ENCODE measurements at places on chromosomes 11 and 22. TPM values are rescaled to one million over a fixed set of nuclear protein-coding genes. Genes with fewer than 3 reads are reported as not detected.

- no peak for DNase-seq
These were observed 6.9 kb downstream of the TRIM6 start for GRCh38 chr11:5603326-5603725.

GRCh38 chr11:80031014-80031600 lies 590.3 kb upstream of the TENM4 start:
- no peak for DNase-seq

GRCh38 chr11:64767344-64768299 lies 7.8 kb upstream of the PYGM start:
- peak; percentile 73 for DNase-seq

OR6X1 gene
- not detected for total RNA-seq

GRCh38 chr11:86738568-86738967 lies 61.8 kb upstream of the PRSS23 start:
- no peak for DNase-seq

DNA sequence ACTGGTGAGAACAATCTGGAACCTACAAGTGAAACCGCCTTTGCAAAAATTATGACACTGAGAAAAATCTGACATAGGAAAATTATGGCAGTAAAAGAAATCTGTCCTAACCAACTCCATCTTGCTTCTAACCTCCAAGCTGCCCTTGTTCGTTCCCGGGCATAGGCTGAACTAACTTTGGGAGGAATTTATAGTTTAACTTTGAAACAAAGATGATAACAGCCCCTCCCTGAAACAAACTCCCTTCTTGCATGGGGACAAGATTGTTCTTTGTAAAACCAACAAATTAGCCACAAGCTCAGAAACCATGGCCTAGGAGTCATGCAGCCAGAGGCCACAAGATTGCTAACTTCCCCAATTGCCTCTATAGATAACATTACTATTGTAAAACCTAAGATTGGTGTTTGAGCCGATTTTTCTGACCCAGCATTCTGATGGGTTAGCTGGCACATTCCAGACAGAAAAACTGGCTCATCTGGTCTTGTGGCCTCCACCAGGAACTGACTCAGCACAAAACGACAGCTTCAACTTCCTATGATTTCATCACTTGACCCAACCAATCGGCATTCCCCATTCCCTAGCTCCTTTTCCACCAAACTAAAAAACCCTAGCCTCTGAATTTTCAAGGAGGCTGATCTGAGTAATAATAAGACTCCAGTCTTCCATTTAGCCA lies 3.6 kb upstream of the CCDC81 start:
- peak; percentile 79 for DNase-seq

FERMT3 gene
- total RNA-seq, result 0.51 TPM

OR51I1 gene
- not detected for total RNA-seq

- DNase-seq, result peak; percentile 46
These were observed 18.3 kb upstream of the SHISAL1 start for GRCh38 chr22:44330744-44331660.

ASRGL1 gene
- 0.43 TPM for total RNA-seq

DNA sequence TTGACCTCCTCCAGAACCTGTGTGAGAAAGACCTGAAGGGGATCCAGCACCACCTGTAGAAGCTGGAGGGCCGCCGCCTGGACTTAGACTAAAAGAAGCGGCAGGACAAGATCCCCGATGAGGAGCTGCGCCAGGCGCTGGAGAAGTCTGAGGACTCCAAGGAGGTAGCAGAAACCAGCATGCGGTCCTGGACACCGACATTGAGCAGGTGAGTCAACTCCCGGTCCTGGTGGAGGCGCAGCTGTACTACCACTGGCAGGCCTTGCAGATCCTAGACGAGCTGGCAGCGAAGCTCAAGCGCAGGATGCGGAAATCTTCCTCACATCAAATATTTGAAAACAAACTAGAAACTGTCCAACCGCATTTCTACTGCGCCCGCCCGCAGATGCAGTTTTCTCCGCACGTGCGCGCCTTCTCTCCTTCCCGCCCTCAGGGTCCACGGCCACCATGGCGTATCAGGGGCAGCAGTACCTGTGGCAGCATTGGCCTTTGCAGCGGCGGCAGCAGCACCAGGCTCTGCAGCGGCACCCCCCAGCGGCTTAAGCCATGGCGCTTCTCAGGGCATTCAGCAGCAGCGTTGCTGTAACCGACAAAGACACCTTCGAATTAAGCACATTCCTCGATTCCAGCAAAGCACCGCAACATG lies 10.2 kb downstream of the CLDN25 start:
- no peak for DNase-seq

SCGB2A2 gene
- not detected for total RNA-seq

DNA sequence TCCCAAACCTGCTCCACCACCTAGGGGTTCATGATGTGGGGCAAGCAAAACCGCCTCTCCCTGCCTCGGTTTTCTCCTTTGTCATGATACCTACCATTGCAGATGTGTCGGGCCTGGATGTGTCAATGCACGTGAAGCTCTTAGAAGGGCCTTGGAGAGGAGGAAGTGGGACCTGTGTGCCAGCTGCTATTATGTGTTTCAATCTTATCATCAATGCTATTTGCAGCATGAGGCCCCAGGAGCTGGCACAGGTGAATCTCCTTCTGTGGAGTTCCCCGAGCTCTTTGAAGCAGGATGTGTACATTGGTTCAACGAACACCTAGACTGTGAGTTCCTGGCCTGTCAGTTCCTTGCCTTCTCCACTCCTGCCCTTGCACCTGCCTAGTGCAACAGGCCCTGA lies 331.6 kb downstream of the CTTN start:
- DNase-seq, result no peak

GRCh38 chr11:71075116-71075720 lies 177.2 kb downstream of the SHANK2 start:
- DNase-seq, result no peak

MAPK8IP2 gene
- total RNA-seq, result 0.38 TPM

MYEOV gene
- total RNA-seq, result 0.63 TPM

TMA7B gene
- not detected for total RNA-seq
